NCI-H345 (cell line): ENCODE measurements at places on chromosomes 2 and 18.

- DNase-seq = no peak
These were observed 152.6 kb upstream of the EPHA4 start for GRCh38 chr2:221724631-221725203.

DNA sequence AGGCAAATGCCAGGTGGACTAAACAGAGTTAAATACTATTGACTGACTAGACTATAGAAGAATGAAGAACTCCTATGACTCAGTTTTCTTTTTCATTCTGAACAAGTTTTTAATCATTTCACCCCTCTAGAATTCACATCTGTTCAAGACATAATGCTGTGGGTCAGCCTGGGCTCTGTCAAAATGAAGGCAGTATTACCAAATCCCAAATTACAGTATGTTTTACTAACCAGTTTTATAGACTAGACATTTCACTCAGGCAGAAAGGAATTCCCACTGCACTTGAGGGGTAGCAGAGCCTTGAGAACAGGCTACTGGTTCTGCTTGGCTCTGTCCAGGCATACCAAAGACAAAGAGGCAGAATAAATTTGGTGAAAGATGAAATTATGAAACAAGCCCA is 511.7 kb downstream of the EPHA4 start:
- DNase-seq = no peak

GRCh38 chr18:60053747-60054304 is 154.0 kb downstream of the PMAIP1 start:
- DNase-seq = no peak

- DNase-seq = no peak
These were observed 53.5 kb upstream of the TGFA start for GRCh38 chr2:70607121-70607561.

DNA sequence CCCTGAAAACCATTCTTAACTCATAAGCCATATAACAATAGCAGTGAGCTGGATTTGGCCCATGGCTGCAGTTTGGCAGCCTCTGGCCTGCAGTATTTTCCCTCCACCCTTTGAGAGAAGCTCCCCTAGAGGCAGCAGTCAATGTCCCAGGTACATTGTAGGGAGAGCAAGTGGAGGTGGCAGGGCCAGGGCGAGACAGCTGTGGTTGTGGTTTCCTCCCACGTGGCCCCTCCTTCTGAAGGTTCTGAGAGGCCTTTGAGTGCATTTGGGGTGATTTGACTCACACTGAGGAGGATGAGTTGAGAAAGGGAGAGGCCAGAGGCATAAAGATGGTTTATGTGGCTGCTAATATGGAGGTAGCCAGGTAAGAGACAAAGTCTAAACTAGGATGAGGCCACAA is 45.5 kb upstream of the LDAH start:
- no peak for DNase-seq

DNA sequence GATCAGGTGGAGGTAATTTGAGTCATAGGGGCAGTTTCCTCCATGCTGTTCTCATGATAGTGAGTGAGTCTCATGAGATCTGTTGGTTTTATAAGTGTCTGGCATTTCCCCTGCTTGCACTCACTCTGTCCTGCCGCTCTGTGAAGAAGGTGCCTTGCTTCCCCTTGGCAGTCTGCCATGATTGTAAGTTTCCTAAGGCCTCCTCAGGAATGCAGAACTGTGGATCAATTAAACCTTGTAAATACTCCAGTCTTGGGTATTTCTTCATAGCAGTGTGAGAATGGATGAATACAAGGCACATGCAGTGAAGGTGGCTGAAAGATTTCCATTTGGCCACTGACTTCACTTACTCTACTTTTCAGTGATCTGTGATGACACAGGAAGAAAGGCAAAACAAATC is 133.7 kb downstream of the SH3BP4 start:
- no peak for DNase-seq

DNA sequence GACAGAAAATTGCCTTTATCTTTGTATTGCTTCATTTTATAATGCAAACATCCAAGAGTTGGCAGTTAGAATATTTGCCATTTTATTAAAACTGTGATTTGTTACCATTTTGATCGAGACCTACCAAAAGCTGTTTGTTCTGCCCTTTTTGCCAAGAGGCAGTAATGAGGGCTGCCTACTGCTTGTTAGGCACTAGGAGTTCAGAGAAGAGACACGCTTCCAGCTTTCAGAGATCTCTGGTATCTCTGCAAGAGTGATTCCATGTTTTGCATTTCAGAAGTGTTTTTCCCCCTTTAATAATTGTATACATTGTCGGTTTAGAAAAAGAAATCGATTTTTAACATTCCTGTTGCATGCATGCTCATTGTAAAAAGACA is 628 bp downstream of the MRPL30 start:
- peak; percentile 1 for DNase-seq

GRCh38 chr2:211494536-211494935 is 938.1 kb downstream of the CPS1 start:
- DNase-seq = no peak

DNA sequence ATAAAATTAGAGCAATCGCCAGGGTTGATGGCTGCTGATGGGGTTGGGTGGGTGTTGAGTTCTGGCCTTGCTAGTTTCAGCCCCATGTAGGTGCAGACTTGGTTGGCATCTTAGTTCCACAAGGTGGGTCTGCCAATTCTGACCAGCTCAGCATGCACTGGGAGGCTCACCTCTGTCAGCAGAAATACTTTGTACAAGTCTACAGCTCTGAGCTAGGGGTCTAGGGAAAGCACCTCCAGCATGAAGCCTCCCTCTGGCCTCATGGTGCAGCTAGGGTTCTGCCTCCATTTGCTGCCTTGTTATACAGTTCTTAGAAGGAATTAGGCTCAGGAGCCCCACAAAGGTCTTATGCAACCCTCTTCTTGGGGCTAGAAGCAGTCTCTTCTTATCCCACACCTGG is 278.9 kb upstream of the HDAC4 start:
- no peak for DNase-seq

- no peak for DNase-seq
These were observed 14.0 kb downstream of the MCFD2 start for GRCh38 chr2:46901611-46902010.

- peak; percentile 75 for DNase-seq
These were observed 761.8 kb upstream of the ACVR2A start for GRCh38 chr2:147082850-147083522.

GRCh38 chr2:8437949-8438400 is 243.9 kb upstream of the ID2 start:
- DNase-seq = no peak

DNA sequence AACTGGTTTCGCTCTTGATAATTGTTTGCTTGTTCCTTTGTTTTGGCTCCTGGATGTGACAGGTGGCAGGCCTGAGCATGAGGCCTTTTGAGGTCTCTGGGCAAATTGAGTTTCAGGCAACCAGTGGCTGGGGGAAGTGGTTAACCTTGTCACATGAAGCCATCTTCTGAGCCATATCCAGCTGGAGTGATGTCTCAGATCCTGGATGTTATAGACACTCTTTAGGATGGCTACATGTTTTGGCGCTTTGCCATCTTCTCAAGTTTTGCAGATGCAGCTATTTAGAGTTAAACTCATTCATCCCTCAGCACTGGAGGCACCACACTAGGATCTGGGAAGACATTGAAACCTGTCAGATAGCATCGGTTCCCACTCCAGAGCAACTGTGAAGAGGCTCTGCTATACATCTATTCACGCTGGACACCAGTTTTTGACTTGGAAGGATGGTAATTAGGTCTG is 25.3 kb upstream of the TACR1 start:
- DNase-seq = peak; percentile 83

- no peak for DNase-seq
These were observed 331 bp downstream of the SERPINE2 start for GRCh38 chr2:224038830-224039079.

DNA sequence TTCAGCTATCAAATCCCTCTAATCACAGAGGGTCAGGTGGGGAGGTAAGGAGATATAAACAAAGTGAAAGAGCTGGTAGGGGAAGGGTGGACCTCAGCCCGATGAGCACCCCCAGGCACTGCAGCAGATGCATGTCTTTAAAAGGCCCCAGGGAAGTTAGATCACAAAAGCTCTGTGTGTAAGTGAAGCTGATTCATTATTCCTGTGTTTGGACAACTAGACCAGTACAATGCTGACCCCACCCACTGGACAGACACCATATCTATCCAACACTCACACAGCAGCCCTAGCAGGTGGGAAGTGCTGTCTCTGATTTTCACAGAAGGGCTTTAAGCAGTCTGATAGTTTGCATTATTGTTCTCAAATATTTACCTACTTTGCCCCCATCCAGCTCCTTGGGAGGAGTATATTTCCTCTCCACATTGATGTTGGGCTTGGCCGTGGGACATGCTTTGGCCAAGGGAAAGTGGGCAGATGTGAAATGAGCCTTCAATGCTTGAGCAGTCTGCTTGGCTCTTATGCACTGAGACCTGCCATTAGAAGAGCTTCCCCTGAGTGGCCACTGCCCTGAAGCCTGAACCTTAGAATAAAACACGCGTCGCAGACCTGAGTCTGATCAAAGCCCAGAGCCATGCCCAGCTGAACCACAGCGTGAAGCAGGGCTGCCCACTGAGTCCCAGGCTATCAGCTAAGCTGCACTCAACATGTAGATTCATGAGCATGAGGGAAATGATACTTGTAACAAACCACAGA is 111.4 kb downstream of the COPS8 start:
- DNase-seq = peak; percentile 81

DNA sequence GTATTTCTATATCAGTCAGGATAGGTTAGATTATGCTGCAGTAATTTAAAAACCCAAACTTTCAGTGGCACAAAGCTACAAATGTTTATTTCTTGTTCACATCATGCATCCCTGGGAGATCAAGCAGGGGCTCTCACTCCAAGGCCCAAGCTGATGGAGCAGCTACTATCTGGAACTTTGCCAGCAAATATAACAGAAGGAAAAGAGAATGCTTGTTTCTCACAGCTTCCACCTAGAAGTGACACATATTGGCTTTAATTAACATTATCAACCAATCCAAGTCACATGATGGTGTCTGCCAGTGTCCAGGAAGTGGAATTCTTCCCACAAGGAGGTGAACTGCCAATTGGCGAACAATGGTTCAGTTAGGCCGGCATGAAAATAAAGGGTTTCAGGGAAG is 306.9 kb downstream of the BCL11A start:
- DNase-seq = no peak

DNA sequence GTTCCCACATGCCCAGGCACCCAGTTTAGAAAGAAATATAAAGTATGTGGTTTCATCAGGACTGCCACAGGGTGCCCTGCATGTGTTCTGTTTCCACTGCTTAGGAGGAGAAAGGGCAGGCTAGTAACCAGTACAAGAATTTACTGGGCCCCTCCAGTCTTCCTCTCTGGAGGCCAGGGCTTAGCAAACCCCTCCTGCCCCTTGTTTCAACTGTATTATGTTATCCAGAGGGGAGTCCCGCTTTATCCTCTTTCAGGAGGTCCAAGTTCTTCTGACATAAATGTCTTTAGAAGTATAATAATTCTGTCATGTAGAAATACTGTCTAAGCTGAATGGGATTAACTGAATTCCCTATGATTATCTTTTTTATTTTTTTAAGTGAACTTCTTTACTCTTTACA is 132.1 kb downstream of the WDSUB1 start:
- DNase-seq = no peak

DNA sequence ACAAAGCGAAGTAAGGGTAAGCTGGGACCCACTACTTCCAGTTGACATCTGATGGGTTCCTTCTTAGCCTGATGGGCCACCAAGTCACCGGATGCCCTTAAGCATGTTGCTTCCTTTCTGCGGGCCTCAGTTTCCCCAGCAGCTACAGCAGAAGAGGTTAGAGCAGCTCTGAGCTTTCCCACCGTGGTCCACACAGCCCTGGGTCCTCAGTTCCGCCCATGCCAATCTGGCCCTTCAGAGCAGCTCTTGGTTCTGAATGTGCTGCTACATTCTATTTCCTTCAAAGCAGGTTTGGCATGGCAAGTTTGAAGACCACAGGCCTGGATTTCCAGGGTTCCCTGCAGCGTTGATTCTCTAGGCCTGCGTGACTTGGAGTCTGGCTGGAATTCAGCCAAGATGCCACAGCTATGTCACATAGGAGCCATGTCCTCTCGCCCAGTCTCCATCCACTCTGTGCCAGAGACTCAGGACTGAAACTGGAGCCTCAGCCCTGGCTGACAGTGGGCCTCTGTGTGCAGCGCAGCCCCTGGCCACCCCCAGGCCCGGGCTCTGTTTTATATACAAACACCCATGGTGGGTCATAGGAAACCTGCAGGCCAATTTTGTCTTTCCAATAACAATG is 79.6 kb downstream of the TFCP2L1 start:
- DNase-seq = peak; percentile 61

- DNase-seq = no peak
These were observed 39.1 kb upstream of the TEX51 start for GRCh38 chr2:126859631-126860030.

- DNase-seq = no peak
These were observed 16.6 kb downstream of the LDAH start for GRCh38 chr2:20806286-20806685.

GRCh38 chr18:51890762-51891161 is 449.2 kb upstream of the DCC start:
- DNase-seq = peak; percentile 49

DNA sequence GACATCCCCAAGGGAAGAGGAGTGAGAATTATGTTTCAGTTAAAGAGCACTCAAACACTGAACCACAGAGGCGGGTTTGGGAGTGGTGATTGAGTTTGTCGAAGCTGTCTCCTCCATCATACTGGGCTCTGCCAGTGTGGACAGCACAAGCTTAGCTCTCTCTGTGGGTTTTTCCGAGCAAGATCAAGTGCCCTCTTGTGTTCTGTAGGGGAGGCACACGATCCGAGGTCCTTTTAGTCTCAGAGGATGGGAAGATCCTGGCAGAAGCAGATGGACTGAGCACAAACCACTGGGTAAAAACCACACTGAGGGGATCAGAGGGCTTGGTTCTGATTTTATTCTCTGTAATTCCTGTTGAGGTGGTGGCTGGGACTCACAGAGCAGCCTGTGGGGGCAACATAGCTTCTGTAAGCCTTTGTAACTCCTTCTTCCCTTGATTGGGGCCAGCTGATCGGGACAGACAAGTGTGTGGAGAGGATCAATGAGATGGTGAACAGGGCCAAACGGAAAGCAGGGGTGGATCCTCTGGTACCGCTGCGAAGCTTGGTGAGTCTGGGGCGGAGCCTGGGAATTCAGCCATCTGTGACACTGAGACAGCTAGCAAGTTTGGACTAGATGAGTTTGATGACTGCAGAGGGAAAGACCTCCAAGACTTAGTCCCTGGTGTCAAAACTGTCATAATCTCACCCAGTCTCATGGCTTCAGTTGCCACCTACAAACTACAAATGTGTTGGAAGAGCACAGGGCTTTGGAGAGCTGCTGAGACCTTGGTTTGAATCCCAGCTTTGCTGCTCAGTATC is 2.0 kb downstream of the NAGK start:
- DNase-seq = peak; percentile 6

- no peak for DNase-seq
These were observed 14.8 kb upstream of the LGALSL start for GRCh38 chr2:64439194-64439593.

GRCh38 chr18:9413576-9413975 is 61.7 kb upstream of the RALBP1 start:
- no peak for DNase-seq

DNA sequence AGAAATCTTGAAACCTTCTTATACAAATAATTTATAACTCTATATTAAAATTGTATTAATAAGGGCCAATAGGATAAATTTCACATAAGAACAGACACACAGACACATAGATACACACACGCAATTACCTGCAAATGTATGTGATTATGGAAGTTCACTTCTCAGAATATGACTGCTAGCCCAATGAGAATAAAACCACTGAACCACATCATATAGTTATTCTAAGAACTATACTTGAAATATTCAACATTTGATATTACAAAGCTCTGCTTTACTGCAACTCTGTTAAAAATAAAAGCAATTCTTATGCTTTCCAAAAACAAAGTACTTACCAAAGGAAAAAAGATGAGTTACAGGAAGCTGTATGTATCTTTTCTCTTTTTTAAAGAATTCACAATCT is 51.1 kb downstream of the PGAP1 start:
- no peak for DNase-seq
